ENCODE measurements at places on chromosomes 3 and 15.

GRCh38 chr3:55091381-55092225 lies 163.7 kb upstream of the LRTM1 start:
- DNase-seq, result peak; percentile 34

DNA sequence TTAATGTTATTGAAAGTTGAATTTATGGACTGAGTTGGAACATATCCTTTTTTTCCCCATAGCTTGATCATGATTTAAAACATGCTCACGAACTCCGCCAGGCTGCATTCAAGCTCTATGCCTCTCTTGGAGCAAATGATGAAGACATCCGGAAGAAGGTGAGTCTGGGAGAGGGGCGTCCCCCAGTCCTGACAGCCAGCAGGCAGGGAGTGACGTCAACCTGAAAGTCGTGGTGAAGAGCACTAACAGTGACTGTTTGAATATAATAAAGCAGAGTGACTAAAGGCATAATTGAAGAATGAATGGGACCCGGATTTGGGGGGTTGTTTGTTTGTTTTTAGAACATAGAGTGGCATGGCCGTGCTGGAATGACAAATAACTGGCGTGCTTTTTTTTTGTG lies 57.9 kb downstream of the ARMC8 start:
- DNase-seq, result no peak

DNA sequence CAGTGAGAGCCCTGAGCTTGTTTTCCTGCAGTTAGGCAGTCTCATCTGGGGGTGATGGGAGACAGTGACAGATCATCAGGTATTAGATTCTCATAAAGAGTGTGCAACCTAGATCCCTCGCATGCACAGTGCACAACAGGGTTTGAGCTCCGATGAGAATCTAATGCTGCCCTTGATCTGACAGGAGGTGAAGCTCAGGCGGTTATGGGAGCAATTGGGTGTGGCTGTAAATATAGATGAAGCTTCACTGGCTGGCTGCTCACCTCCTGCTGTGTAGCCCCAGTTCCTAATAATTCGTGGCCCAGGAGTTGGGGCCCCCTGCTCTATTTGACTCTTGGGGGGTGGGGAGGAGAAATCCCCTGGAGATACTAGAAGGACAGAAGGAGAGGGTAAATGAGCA lies 309.4 kb upstream of the STT3B start:
- DNase-seq, result no peak

GRCh38 chr15:40439461-40439959 lies 1.2 kb upstream of the BAHD1 start:
- no peak for DNase-seq

DNA sequence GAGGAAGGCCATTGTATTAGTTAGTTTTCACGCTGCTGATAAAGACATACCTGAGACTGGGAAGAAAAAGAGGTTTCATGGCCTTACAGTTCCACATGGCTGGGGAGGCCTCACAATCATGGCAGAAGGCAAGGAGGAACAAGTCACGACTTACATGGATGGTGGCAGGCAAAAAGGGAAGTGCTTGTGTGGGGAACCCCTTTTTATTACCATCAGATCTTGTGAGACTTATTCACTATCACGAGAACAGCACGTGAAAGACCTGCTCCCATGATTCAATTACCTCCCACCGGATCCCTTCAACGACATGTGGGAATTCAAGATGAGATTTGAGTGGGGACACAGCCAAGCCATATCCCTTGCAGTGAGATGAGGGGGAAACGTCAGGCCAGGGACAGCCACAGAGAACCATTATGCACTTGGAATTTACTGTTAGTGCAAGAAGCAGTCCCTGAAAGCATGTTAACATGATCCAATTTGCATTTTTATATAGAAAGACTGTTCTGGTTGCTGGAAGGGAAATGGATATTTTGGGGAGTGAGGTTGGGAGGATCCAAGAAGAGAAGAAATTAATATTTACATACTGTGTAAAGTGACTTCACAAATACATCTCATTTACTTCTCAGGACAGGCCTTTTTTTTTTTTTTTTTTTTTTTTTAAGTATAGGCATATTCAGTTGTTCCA lies 87.1 kb downstream of the ARNT2 start:
- no peak for DNase-seq

DNA sequence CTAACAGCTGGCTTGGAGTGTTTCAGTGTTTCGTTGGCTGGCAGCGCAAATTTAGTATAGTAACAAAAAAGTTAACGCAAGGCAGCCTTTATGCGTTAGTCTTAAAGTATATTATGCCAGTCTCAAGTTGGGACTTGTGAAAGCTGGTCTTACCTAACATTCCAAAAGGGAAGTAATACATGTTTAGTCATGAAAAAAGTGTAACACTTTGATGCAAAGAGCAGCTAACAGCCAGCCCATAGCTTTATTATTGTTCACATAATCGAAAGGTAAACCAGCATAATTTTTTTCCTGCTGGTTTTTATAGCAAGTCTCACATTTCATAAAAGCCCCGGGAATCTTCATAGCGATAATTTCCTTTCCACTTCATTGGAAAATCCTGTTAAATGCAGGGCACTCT lies 2.4 kb upstream of the GPR87 start:
- DNase-seq, result no peak

- DNase-seq, result no peak
These were observed 11.0 kb downstream of the SHOX2 start for GRCh38 chr3:158095111-158095813.

- no peak for DNase-seq
These were observed 20.1 kb downstream of the DMXL2 start for GRCh38 chr15:51602484-51602883.

DNA sequence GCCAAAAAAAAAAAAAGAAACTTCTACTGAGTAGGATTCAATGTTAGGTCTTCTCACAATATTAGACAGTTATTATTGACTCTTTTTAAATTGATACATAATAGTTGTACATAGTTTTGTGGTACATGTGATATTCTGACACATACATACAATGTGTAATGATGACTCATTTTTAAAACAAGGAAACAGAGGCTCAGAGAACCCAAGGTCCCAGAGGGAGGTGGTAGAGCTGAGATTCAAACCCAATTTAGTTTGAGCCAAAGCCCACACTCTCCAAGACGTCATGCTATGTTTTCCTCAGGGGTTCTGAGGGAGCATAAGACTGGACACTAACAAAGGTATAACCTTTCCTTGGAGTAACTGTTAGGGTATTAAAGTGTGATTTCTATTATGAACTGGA lies 40.6 kb downstream of the MYO5C start:
- peak; percentile 35 for DNase-seq

GRCh38 chr15:63791228-63791627 lies 42.5 kb downstream of the HERC1 start:
- DNase-seq, result no peak

DNA sequence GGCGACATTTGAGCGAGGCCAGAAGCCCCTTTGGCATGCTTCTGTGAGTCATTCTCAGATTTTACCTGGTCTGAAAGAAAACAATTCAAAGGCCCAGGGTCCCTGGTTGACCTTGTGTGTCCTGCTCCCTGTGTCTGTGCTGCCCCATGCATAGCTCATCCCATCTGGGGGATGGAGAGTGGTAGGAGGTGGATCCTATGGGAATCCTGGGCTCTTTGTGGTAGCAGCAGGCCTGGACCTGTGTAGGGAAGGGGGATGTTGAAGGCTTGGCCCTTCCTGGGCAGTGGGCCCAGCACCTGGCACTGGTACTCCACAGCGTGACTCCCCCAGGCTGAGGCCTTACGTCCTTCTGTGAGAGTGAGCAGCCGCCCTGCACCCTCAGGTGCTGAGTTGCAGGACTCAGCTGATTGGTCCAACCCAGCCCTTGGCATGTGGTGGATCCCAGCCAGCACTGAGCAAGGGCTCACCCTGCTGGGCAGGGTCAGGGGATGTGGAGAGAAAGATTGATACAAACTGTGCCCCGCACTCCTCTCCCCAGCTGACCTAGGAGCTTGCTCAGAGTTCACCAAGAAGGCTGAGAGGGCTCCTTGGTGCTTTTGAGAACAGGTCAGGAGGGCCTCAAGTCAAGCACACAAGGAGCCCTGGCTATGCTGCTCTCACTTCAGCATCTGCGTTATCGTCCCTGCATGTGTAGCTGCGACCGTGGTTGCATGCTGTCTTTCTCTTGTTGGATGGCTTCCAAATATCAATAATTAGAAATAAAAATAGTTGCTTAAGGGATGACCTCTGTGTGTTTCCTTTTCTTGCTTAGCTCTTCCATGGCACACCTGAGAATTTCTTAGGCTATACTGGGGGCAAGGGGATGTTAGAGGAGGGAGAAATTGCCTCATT lies 21.4 kb upstream of the JMJD7 start:
- no peak for DNase-seq

GRCh38 chr3:21750831-21751391 lies at the start of gene ZNF385D:
Gene ZNF385D, minus strand, starts transcription at chr3:21751210. Its CDS starts 294 bp downstream, at chr3:21750916.
- DNase-seq, result peak; percentile 46

DNA sequence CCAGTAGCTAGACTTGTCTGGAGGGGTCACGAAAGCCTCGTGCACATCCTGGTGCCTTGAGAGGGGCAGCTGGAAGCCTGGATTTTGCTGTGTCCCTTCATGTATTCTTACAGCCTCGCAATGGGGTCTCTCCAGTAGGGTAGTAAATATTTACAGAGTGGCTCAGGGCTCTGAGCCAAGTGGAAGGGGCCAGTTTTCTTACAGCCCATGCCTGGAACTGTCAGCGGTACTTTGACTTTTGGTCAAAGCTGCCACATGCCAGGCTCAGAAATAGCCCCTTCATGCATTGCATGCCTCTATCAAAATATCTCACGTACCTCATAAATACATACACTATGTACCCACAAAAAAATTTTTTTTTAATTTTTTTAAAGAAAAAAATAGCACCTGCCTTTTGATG lies 119.2 kb downstream of the OSBPL10 start:
- no peak for DNase-seq

- DNase-seq, result no peak
These were observed 55.4 kb upstream of the POLG start for GRCh38 chr15:89389841-89390603.
